ENCODE measurements at places on chromosomes 2 and 18.

GRCh38 chr2:19664646-19665045 is 237.1 kb downstream of the TTC32 start:
- no peak overlapping the region for H3K27ac ChIP-seq

- H3K4me3 ChIP-seq, result no peak overlapping the region
- no peak overlapping the region for H3K27ac ChIP-seq
- no peaks in the 10 kb centered on the region for H3K27me3 ChIP-seq
- H3K4me1 ChIP-seq, result no peaks in the 10 kb centered on the region
- no peak for DNase-seq
- no peaks in the 10 kb centered on the region for H3K36me3 ChIP-seq
These were observed 430.0 kb downstream of the STK39 start for GRCh38 chr2:167817422-167817821.

- H3K4me3 ChIP-seq, result no peak overlapping the region
- H3K27me3 ChIP-seq, result no peaks in the 10 kb centered on the region
- no peak overlapping the region for H3K27ac ChIP-seq
- DNase-seq, result no peak
These were observed 19.0 kb downstream of the ETAA1 start for GRCh38 chr2:67416136-67416535.

GRCh38 chr18:34039201-34039600 is 185.5 kb downstream of the NOL4 start:
- no peaks in the 10 kb centered on the region for H3K4me1 ChIP-seq
- no peak for DNase-seq
- no peaks in the 10 kb centered on the region for H3K36me3 ChIP-seq
- no peak overlapping the region for H3K4me3 ChIP-seq
- no peak overlapping the region for H3K27ac ChIP-seq

DNA sequence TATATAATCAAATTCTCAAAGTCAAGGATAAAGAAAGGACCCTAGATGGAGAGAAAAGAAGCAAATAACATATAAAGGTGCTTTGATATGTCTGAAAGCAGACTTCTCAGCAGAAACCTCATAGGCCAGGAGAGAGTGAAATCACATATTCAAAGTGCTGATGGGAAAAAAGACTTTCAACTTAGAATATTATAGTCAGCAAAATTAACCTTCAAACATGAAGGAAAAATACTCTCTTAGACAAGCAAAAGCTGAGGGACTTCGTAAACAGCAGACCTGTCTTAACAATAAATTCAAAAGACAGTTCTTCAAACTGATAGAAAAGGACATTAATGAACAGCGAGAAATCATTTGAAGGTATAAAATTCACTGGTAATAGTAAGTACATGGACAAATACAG is 107.2 kb upstream of the KCNH7 start:
- no peak overlapping the region for H3K4me3 ChIP-seq
- DNase-seq, result no peak
- no peaks in the 10 kb centered on the region for H3K4me1 ChIP-seq
- no peak overlapping the region for H3K27ac ChIP-seq
- no peaks in the 10 kb centered on the region for H3K36me3 ChIP-seq

GRCh38 chr2:8369522-8369921 is 312.3 kb upstream of the ID2 start:
- DNase-seq, result no peak
- no peak overlapping the region for H3K4me3 ChIP-seq
- H3K4me1 ChIP-seq, result no peaks in the 10 kb centered on the region
- no peaks in the 10 kb centered on the region for H3K27me3 ChIP-seq
- no peak overlapping the region for H3K27ac ChIP-seq

GRCh38 chr2:48110492-48110891 is 204.2 kb upstream of the FBXO11 start:
- H3K36me3 ChIP-seq, result no peaks in the 10 kb centered on the region
- H3K27ac ChIP-seq, result peak overlapping the region; percentile 81

DNA sequence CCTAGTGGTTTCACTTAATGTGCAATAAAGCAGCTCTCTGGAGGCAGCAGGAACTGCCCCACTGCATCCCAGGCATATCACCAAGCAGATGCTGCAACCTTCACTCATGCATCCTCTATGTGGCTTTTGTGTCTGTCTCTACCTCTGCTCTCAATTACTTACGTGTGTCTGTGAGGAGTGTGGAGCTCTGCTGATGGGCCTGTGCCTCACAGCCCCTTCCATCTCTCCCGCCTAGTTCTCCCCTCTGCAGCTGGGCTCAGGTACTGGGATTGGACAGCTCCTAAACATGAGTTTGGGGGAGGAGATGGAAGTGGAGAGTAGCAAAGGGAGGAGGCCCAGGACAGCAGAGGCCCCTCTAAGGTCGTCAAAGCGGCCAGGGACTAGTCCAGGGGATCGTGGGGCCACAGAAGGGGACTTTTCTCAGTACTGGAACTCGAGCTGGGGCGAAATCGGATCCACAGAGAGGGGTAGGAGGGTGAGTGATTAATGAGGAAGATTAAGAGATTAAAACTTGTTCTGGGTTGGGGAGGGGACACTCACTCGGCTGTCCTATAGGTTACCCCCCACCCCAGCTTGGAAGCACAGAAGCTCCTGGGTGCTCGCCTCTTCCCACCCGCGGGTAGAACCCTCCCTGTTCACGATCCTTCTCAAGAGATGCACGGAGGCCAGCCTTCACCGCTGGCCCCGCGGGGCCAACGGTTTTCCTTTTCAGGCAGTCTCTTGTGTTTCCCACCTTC is 2.1 kb upstream of the LBX2 start:
- peaks cover 20% of the 10 kb centered on the region for H3K27me3 ChIP-seq
- peaks cover 9% of the 10 kb centered on the region for H3K4me1 ChIP-seq
- no peak overlapping the region for H3K4me3 ChIP-seq
- H3K27ac ChIP-seq, result no peak overlapping the region
- no peak for DNase-seq

- H3K4me1 ChIP-seq, result no peaks in the 10 kb centered on the region
- H3K27me3 ChIP-seq, result no peaks in the 10 kb centered on the region
- H3K36me3 ChIP-seq, result no peaks in the 10 kb centered on the region
- no peak for DNase-seq
These were observed 224.8 kb downstream of the NUP35 start for GRCh38 chr2:183349091-183349490.

GRCh38 chr2:238431456-238431855 is 4.7 kb downstream of the ASB1 start:
- peaks cover 13% of the 10 kb centered on the region for H3K36me3 ChIP-seq
- DNase-seq, result no peak
- H3K27me3 ChIP-seq, result no peaks in the 10 kb centered on the region
- H3K27ac ChIP-seq, result no peak overlapping the region
- H3K4me1 ChIP-seq, result no peaks in the 10 kb centered on the region
- H3K4me3 ChIP-seq, result no peak overlapping the region

- H3K4me1 ChIP-seq, result no peaks in the 10 kb centered on the region
- no peaks in the 10 kb centered on the region for H3K36me3 ChIP-seq
- H3K27ac ChIP-seq, result no peak overlapping the region
These were observed 786.6 kb upstream of the CDH2 start for GRCh38 chr18:28963481-28963880.

DNA sequence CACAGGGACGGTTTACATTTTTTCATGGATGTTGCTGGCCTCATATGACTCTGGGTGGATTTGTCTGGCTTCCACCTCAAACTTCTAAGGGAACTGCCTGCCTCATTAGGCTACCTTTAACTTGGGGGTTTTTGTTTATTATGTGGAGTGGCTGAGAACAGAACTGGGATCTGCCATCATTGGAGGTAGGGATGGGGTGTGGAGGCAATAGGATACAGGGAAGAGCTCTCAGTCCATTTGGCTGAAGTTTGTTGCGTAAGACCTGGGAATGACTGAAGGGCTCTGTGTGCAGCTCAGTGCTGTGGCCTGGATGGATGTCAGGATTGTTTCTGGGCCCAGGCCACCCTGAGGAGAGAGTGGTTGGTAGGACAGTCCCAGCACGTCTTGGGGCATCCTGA is 31.2 kb downstream of the ASB1 start:
- H3K4me1 ChIP-seq, result peaks cover 6% of the 10 kb centered on the region
- no peak for DNase-seq
- no peaks in the 10 kb centered on the region for H3K36me3 ChIP-seq
- no peaks in the 10 kb centered on the region for H3K27me3 ChIP-seq
- no peak overlapping the region for H3K27ac ChIP-seq

DNA sequence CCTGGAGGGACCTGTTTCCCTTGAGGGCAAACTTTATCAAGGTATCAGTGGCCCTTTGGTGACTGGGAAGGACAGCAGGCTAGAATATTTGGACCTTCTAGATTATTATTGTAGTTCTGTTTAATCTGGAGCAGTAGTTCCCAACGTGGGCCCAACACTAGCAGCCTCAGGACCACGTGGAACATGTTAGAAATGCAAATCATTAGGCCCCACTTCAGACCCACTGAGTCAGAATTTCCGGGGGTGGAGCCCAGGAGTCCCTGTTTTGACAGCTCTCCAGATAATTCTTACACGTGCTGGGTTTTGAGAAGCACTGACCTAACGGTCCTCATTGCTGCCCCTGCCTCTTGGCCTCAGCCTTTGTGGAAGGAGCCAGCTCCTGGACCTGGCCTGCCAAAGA is 25.5 kb upstream of the DYNC2LI1 start:
- no peaks in the 10 kb centered on the region for H3K4me1 ChIP-seq
- no peak overlapping the region for H3K27ac ChIP-seq
- H3K27me3 ChIP-seq, result no peaks in the 10 kb centered on the region
- no peaks in the 10 kb centered on the region for H3K36me3 ChIP-seq
- no peak overlapping the region for H3K4me3 ChIP-seq

GRCh38 chr18:79524181-79525078 is 128.7 kb downstream of the NFATC1 start:
- H3K27me3 ChIP-seq, result no peaks in the 10 kb centered on the region
- no peak overlapping the region for H3K4me3 ChIP-seq
- DNase-seq, result no peak

GRCh38 chr2:24374301-24374700 is 14.0 kb upstream of the ITSN2 start:
- DNase-seq, result no peak
- H3K27me3 ChIP-seq, result no peaks in the 10 kb centered on the region
- no peaks in the 10 kb centered on the region for H3K4me1 ChIP-seq
- H3K4me3 ChIP-seq, result no peak overlapping the region
- H3K27ac ChIP-seq, result no peak overlapping the region
- no peaks in the 10 kb centered on the region for H3K36me3 ChIP-seq

DNA sequence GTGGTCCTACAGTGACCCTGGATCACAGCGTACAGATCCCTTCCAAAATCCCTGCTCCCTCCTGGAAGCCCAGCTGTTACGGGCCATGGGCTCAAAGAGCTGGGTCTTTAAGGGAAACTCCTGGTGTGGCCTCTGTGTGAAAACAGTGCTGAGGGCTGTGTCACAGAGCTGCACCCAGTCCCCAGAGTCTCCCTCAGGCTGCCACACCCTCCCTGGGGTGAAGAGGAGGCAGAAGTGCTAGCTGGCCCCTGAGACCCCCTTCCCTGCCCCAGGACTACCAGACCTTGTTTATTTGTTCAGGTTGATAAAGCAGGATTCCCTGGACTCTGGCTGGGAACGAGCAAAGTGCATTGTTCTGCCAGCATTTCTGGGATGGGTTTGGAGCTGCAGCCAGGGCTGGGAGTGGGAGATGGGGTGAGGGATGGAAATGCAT is 7.7 kb downstream of the ATOH8 start:
- no peaks in the 10 kb centered on the region for H3K27me3 ChIP-seq
- H3K4me3 ChIP-seq, result no peak overlapping the region
- H3K27ac ChIP-seq, result no peak overlapping the region

DNA sequence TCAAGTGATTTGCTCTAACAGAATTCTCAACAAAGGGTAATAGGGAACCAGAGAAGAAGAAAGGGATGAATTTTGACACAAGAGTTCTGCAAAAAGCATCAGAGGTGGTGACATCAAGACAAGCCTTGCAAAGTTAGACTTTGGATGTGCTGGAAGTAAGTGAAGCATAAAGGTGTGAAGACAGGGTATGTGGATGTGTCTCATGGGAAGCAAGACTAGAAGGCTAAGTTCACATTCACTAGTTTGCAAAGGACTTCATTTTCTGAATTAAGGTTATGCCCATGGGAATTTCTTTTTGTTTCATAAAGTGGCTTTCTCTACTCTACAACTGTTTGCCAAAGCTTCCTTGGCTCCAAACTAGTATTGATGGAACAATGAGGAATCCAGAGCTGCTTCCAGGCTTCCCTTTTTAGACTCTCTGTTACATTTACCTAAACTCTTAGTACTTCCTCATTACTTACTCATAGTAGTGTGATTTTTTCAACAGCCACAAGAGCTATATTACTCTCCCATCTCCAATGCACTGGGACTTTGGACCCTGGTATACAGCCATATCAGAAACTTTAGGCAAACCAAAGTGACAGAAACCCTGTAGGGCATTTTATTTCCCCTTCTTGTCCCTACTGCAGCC is 21.1 kb upstream of the IHH start:
- no peaks in the 10 kb centered on the region for H3K4me1 ChIP-seq
- H3K36me3 ChIP-seq, result no peaks in the 10 kb centered on the region
- H3K27me3 ChIP-seq, result no peaks in the 10 kb centered on the region
- H3K4me3 ChIP-seq, result no peak overlapping the region
- DNase-seq, result no peak
- H3K27ac ChIP-seq, result no peak overlapping the region

DNA sequence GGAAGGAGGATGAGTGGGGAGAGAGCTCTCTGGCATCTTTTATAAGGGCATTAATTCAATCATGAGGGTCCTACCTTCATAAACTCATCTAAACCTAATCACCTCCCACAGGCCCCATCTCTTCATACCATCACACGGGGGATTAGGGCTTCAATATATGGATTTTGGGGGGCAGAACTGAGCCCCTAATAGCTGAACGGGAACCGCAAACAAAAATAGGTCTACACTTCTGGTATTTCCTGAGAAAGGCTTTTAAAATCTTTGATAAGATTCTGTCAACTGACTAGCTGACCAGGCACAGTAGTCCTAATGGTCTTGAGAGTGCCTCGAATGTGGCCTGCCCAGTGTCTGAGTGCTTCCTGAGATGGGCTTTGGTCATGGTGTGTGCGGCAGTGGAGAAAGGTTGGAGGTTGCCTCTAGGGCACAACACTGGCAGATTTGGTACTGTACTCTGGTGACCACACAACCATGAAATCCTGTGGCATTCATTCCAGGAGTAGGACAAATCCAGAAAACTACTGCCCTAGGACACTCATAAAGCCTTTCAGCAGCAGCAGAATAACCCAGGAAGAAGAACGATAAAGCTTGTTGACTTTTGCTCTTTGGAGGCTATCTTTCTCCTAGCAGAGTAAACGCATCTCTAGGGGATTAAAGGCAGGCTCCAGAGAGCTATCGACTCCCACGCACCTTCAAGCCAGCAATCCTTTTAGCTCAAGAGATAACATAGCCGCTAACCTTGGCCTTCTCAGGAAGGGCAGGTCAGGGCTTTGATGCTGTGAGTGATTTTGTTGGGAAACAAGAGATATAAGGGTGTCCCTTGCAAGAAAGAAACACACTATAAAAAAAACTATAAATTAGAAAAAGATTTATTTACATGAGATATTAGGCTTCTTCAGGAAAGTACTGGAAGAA is 12.3 kb upstream of the APOB start:
- H3K4me1 ChIP-seq, result no peaks in the 10 kb centered on the region
- H3K27ac ChIP-seq, result no peak overlapping the region
- no peak overlapping the region for H3K4me3 ChIP-seq
- H3K36me3 ChIP-seq, result no peaks in the 10 kb centered on the region
- DNase-seq, result no peak

- peaks cover 12% of the 10 kb centered on the region for H3K36me3 ChIP-seq
- no peak overlapping the region for H3K4me3 ChIP-seq
- no peaks in the 10 kb centered on the region for H3K4me1 ChIP-seq
- no peaks in the 10 kb centered on the region for H3K27me3 ChIP-seq
These were observed 10.9 kb downstream of the DDX18 start for GRCh38 chr2:117825437-117825836.
